ENCODE measurements at places on chromosomes 3 and 15. TPM values are rescaled to one million over a fixed set of nuclear protein-coding genes. Genes with fewer than 3 reads are reported as not detected.

SERPINI2 gene
- not detected for total RNA-seq

GOLGA8J gene
- total RNA-seq: not detected

IL12A gene
- total RNA-seq: not detected

ONECUT1 gene
- total RNA-seq: not detected

ZDHHC19 gene
- total RNA-seq: not detected

IGSF11 gene
- total RNA-seq: 1.2 TPM

GRCh38 chr3:2938711-2939110, 171.5 kb downstream of the IL5RA start:
- peaks cover 4% of the 10 kb centered on the region for H3K27me3 ChIP-seq
- H3K4me1 ChIP-seq: no peaks in the 10 kb centered on the region
- no peaks in the 10 kb centered on the region for H3K36me3 ChIP-seq
- no peak overlapping the region for H3K27ac ChIP-seq
- H3K4me3 ChIP-seq: no peak overlapping the region

DNA sequence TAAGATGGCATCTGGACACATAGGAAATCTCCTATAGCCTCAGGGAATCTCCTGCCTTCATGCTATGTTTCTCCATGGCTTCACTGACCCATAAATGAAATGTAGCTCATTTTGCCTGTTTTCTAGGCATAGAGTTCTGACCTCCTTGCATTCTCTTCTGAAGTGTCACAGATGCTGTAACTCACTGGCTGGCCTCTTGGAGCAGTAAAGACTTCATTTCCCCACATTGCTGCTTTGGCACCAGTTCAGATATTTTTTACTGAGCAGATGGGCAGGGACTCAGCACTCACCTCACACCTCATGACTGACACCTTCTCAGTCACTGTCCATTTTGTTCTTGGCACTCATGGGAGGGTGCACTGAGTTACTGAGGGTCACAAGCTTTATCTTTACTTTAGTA, 286.7 kb upstream of the TGFBR2 start:
- no peaks in the 10 kb centered on the region for H3K27me3 ChIP-seq
- no peaks in the 10 kb centered on the region for H3K36me3 ChIP-seq
- no peak overlapping the region for H3K4me3 ChIP-seq

DNA sequence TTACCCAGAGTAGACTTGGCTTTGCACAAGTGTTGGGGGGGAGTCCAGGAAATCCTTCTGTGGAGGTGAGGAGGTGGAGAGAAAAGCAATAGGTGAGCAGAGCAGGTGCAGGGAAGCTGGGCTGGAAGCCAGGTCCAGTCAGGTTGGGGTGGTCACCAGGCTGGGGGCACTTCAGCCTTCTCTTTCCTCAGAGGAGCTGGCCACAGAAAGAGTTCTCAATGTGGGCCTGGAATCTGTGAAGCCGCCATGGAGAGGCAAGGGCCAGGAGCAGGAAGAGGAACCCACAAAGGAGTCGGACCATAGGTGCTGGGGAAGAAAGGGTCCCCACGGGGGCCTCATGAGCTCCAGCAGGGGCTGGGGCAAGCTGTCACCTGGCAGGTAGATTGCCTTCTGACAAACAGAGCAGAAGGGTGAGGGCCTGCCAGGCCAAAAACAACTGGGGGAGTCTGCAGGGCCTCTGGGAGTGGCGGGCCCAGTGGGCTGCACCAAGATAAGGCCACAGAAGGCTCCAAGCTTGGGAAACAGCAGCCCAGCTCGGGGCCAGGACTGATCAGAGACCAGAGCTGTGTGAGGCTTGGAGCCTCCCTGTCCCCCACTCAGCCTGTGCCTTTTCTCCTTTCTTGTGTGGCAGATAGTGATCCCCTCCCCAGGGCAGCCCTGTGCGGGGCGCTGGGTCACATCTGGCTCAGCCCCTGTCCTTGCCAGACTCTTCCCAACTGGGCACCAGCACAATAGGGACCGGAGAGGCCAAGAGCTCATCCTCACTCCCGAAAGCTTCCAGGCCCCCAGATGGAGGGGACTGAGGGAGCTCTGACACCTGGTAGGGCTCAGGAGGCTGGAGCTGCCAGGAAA, 53.0 kb upstream of the FGD5 start:
- peaks cover 9% of the 10 kb centered on the region for H3K4me1 ChIP-seq
- H3K36me3 ChIP-seq: peaks cover 4% of the 10 kb centered on the region
- no peak overlapping the region for H3K27ac ChIP-seq
- H3K27me3 ChIP-seq: no peaks in the 10 kb centered on the region
- H3K4me3 ChIP-seq: no peak overlapping the region

- no peak for DNase-seq
- no peak overlapping the region for H3K27ac ChIP-seq
- H3K27me3 ChIP-seq: peaks cover 17% of the 10 kb centered on the region
- no peaks in the 10 kb centered on the region for H3K36me3 ChIP-seq
- peaks cover 8% of the 10 kb centered on the region for H3K4me1 ChIP-seq
These were observed 324.0 kb downstream of the DIPK2A start for GRCh38 chr3:144295613-144296012.

GRCh38 chr3:33658991-33659848, 58.8 kb downstream of the CLASP2 start:
- H3K27ac ChIP-seq: peak overlapping the region; percentile 54
- H3K4me1 ChIP-seq: peaks cover 20% of the 10 kb centered on the region

- DNase-seq: no peak
- no peak overlapping the region for H3K27ac ChIP-seq
- H3K36me3 ChIP-seq: peaks cover 9% of the 10 kb centered on the region
- no peak overlapping the region for H3K4me3 ChIP-seq
- H3K4me1 ChIP-seq: peaks cover 44% of the 10 kb centered on the region
- H3K27me3 ChIP-seq: no peaks in the 10 kb centered on the region
These were observed 87.2 kb upstream of the PPIB start for GRCh38 chr15:64249883-64250575.

DNA sequence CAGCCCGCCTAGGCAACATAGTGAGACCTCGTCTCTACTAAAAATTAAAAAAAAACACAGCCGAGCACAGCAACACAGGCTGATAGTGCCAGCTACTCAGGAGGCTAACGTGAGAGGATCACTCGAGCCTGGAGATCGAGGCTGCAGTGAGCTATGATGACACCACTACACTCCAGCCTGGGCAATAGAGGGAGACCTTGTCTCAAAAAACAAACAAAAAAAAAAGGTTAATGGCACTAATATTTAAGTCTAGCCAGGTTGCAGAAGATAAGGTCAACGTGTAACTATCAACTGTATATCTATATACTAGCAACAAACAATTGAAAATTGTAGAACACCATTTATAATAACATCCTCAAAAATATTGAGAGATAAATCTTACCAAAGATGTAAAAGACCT, 75.1 kb downstream of the MYO9A start:
- no peak overlapping the region for H3K4me3 ChIP-seq
- no peak for DNase-seq
- no peak overlapping the region for H3K27ac ChIP-seq
- H3K27me3 ChIP-seq: no peaks in the 10 kb centered on the region
- peaks cover 4% of the 10 kb centered on the region for H3K36me3 ChIP-seq

GRCh38 chr15:63572749-63573464, 24.3 kb upstream of the FBXL22 start:
- no peaks in the 10 kb centered on the region for H3K27me3 ChIP-seq
- H3K36me3 ChIP-seq: peaks cover 50% of the 10 kb centered on the region
- no peak overlapping the region for H3K4me3 ChIP-seq
- DNase-seq: no peak
- H3K4me1 ChIP-seq: peaks cover 2% of the 10 kb centered on the region
- H3K27ac ChIP-seq: no peak overlapping the region

- H3K36me3 ChIP-seq: no peaks in the 10 kb centered on the region
- DNase-seq: no peak
- H3K4me3 ChIP-seq: no peak overlapping the region
These were observed 26.3 kb downstream of the SRGAP3 start for GRCh38 chr3:9222956-9223639.

GRCh38 chr3:71955240-71956068, 170.5 kb upstream of the PROK2 start:
- H3K27me3 ChIP-seq: no peaks in the 10 kb centered on the region
- H3K4me3 ChIP-seq: no peak overlapping the region
- peaks cover 41% of the 10 kb centered on the region for H3K4me1 ChIP-seq
- peak; percentile 10 for DNase-seq
- H3K36me3 ChIP-seq: no peaks in the 10 kb centered on the region
- H3K27ac ChIP-seq: no peak overlapping the region

DNA sequence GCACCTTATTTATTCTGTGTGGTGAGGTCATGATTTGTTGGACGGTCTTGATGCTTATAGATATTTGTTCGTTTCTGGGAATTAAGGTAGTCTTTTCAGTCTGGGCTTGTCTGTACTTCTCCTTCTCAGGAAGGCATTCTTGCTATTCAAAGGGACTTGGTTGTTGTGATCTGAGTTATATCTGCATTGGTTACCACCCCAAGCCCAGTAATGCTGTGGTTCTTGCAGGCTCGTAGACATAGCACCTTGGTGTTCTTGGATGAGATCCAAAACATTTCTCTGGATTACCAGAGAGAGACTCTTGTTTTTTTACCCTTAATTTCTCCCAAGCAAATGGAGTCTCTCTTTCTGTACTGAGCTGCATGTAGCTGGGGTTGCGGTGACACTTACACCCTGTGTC, 128.0 kb upstream of the CBLB start:
- no peak for DNase-seq
- no peaks in the 10 kb centered on the region for H3K27me3 ChIP-seq
- peaks cover 15% of the 10 kb centered on the region for H3K36me3 ChIP-seq
- no peak overlapping the region for H3K27ac ChIP-seq

Measured in activated CD4-positive, alpha-beta T cell treated with anti-CD3 and anti-CD28 coated beads, Interleukin-2, amount 10 ng/mL, durations not matched to agents 7 days and 5 days (primary cell).